Femur (tissue), 1 donor: ENCODE measurements at places on chromosomes 16 and 17.

- no peak for DNase-seq
These were observed 29.7 kb upstream of the PEMT start for GRCh38 chr17:17621254-17621653.

- DNase-seq, result no peak
These were observed 48.6 kb downstream of the FTO start for GRCh38 chr16:53752560-53752959.

DNA sequence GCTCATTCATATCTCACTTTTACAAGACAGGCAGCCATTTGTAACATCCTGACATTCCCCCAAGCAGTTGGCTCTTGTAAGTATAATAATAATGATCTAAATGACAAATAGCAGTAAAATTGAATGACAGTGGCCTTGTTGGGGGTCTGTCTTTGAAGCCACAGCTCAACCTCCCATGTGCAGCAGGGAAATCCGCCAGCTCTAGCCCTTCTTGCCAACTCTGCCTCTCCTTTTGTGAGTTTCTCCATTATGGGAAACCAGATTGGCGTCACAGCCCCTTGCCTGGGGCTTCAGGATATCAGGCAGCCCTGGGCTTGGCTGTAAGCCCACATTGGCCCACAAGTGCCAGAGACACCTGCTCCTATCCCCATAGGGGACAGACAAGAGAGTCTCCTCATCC, 70.4 kb upstream of the CACNG5 start:
- DNase-seq, result no peak

DNA sequence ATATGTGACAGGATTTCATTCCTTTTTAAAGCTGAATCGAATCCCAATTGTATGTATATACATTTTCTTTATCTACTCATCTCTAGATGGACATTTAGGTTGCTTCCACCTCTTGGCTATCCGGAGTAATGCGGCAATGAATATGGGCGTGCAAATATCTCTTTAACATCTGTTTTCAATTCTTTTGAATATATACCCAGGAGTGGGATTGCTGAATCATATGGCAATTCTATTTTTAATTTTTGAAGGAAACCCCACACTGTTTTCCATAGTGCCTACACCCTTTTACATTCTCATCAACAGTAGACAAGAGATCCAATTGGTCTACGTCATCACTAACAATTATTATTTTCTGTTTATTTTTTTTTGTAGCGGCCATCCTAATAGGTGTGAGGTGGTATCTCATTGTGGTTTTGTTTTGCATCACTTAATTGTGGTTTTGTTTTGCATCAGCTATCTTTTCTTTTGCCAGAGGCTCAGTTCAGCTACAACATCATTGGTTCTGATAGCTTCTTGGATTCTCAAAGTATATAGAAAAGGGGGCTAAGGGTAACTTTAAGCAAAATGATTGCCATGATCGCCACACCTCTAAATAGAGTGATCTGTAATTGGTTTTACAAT, 25.6 kb upstream of the MAP2K6 start:
- no peak for DNase-seq

DNA sequence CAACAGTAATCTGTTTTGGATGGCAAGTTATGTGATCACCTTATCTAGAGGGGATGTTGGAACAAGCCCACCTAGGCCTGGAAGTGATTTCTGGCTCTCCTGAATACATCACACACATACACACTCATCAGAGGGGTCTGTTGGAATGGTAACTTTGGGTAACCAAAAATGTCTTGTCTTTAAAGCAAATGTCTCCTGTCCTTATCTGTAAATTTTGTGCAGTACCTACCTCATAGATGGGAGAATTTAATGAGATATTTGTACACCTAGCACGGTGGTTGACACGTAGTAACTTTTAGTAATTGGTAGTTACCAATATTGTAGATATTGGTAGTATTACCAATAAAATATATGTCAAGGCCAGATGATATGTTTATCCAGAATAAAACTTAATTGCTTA, 24.7 kb downstream of the HAPSTR1 start:
- no peak for DNase-seq

DNA sequence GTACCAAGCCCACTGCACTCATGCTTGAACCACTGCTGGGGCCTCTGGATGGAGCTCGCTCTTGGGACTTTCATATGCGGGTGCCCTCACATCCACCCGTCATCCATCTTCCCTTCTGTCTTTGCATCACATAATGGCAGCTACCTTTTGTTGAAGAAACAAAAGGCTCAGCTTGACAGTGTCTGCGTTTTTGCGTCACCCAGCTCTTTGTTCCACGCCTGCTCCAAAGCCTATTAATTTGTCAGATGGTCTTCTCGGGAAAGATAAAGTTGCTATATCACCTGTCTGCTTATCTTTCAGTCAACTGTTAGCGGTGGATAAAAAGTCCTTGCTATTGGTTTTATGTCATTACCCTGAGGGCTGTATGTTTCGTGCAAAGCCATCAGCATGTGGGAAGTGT, 18.1 kb upstream of the BCO1 start:
- no peak for DNase-seq

- DNase-seq, result no peak
These were observed 118.8 kb downstream of the C16orf95 start for GRCh38 chr16:87198328-87198832.

DNA sequence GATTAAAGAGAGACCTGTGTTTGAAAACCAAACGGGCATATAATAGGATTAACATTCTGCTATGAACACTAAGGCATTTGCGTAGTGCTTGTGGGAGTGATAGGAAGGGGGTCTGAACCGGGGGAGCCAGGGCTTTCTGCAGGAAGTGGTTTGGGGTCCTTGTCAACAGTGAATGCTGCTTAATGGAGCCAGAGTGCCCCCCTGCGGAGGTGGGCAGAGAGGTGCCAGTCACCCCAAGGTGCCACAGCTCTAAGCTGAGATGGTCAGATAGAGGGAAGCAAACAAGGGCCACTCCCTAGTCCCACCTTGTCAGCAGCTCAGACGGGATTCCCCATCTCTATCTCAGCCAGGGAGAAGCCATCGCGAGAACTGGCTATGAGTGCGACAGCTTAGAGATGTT, 17.7 kb downstream of the NAA60 start:
- no peak for DNase-seq

DNA sequence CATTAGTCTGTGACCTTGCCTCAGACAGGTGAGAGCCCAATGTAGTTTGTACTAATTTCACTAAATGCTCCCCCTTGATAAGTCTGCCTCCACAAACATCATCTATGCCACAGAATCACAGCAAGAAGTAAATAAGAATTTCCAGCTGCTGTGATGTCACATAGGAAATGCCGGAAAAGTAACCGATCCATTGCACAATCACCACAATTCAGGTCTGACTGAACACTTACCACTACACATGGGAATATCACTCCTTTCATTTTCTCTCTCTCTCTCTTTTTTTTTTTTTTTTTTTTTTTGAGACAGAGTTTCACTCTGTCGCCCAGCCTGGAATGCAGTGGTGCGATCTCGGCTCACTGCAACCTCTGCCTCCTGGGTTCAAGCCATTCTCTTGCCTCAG, 79.0 kb upstream of the CDH11 start:
- DNase-seq, result no peak

DNA sequence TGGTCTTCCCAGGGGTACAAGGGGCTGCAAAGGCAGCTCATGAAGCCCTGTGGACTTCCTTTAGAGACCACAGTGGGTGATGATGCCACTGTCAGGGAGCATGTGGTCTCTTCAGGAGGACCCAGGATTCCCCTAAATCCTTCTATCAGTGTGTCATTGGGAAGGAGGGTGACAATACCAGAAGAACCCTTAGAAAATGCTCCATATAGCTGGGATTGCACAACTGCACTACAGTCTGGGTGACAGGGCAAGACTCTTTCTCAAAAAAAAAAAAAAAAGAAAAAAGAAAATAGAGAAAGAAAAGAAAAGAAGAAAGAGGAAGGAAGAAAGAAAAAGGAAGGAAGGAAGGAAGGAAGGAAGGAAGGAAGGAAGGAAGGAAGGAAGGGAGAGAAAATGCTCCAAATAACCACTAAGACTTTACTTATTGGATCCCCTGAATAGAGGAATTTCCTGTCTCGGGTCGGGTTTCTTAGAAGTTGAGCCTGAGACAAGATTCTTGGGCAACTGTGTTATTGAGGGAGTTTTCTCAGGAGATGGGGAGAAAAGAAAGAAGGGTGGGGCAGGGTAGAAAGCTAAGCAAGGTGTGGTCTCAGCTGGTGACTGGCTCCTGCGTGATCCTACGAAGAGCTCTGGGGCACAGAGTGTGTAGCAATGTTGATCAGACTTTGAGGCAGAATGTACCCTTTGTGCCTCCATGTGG, 83.1 kb upstream of the DNAH9 start:
- DNase-seq, result no peak

DNA sequence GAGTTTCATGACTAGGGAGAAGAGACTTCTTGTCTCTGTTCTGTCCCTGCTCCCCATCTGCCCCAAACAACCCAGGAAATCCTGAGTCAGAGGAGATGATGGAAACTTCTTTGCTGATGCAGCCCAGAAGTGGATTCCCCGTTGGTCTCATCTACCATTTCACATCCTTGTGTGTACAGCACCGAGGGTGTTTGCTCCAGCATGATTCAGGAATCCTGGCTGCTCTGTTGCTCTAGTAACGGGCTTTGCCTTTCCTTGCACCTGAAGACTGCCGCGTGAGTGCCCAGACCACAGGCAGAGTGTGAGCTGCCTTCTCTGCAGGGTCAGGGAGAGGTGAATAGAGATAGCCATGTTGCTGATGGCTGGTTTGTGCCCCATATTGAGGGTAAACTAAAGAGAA, 408.4 kb downstream of the CPPED1 start:
- DNase-seq, result no peak

GRCh38 chr17:73639932-73640331, 4.3 kb downstream of the SDK2 start:
- no peak for DNase-seq

DNA sequence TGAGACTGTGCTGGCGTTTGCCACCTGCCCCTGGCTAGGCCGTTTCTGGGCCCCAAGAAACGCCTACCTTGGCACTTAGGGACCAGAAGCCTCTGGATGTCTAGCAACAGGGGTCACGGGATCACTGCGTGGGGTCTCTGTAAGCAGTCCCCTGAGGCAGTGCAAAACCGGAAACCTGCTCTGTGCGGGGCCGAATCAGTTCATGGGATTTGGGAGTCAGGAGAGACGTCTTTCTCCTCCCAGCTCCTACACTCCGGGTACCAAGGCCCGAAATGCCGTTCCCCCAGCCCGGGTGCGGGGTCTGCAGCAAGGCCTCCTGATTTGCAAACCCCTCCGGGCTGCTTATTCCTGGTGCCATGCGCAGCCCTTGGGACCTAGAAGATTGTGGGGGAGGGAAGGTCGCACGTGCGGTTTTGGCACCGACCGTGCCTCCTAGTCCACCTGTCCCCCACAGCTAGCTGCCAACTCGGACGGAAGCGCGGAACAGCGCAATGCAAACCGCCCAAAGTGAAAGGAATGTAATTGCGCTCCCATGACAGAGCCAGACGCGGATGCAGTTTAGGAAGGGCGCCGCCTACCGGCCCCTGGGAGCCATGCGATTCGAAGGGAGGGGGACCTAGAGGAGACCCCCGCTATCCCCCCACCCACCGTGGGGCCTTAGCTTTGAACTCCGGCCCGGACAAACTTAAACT, 6.5 kb downstream of the IRX5 start:
- peak; percentile 63 for DNase-seq

DNA sequence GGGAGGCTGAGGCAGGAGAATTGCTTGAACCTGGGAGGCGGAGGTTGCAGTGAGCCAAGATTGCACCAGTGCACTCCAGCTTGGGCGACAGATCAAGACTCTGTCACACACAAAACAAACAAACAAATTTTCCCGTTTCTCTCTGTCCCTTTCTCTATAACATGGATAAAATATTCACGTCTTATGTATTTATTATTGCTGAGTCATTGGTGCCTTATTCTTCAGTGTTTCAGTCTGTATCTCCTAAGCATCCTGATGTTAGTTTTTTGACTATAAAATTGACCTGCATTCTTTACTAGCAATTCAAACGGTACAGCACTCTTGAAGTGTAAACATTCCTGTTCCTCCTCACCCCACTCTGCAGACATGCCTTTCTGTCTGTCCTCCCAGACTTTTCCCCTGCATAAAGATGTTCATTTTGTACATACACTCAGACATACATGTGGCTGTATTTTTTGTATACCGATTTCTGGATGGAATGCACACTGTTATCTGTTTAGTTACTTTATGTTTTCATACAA, 16.4 kb downstream of the DHODH start:
- no peak for DNase-seq

DNA sequence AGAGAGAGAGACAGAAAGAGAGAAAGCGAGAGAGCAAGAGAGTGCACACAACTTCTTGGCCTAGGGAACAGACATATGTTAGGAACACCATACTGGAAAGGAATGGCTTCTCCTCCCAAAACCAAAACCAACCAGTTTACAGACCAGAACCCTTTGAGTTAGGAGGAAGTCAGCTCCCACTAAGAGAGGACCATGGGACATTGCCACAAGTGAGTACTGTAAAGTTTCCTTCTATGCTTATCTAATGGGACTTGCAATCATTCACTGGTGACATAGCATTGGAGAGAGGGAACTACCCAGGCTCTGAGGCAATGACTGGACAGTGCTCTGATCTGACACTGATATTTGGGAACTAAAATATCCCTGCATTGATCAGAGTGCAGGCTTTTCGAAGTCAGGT, 32.4 kb downstream of the TBC1D3B start:
- no peak for DNase-seq

DNA sequence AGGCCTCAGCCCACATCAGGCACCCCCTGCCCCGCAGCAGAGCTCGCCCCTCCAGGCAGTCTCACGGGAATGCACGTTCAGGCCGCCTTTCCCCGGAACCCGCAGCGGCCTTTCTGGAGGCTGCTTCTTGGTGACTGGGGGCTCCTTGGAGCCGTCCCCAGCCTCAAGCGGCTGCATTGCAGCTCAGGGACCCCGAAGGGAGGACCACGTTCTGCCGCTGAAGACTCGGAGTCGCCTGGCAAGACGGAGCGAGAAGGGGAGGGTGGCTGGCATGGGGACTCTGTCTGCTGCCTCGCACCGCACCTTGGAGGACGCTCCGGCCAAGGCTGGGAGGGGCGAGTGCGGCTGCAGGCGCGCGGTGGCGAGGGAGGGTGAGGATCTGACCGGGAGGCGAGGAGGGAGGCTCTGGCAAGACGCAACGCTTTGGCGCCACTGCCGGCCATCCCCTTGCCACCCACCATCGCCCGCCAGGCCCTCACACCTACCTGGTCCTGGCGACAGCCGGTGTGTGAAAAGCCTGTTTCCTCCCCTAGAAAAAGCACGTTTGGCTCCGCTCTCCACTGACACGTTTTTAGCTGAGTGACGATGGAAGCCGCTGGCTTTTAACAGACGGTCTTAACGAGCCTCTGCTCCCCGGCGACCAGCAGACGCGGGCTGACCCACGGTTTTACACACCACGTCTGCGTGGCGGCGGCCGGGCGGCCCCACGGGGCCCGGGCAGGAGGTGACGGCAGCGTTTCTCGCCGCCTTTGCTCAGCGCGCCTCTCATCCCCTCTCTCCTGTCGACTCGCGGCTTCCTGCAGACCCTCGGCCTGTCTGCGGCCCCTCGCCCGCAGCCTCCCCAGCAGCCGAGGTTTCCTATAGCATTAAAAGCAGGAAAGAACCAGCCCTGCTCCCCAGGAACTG, 16.7 kb upstream of the GNG13 start:
- DNase-seq, result no peak

DNA sequence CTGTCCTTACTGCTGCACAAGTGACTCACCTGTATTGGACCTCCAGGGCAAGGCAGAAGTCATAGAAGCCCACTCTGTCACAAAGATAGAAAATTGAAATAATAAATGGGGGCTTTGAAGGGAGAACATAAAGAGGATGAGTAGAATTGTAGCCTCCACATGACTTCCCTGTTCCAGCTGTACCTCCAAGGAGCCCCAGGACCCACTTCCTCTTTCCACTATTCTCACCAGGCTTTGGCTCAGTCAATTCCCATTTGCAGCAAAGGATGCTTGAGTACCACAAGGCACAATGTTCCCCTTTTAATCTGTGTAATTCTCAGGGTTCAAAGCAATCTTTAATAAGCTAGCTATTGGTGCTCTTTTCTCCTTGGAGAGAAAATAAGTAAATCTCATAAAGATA, 512.1 kb downstream of the TOX3 start:
- no peak for DNase-seq
